ENCODE measurements at places on chromosomes 4 and X.

DNA sequence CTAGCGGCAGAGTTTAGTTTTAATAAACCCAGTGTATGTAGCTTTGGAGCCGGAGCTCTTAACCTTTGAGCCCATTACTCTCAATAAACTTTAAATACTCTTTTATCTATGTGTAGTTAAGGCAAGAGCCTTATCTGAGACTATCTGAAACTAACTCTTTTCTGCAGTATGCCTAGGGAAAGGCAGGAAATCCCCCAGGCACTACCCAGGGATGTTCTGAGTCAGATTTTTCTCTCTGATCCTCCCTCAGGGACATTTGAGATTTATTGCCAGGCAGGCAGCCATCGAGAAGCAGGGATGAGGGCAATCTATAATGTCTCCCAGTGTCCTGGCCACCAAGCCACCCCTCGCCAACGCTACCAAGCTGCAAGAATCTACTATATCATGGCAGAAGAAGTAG lies 39.1 kb downstream of the HEPH start:
- DNase-seq: no peak

GRCh38 chr4:93879919-93880318 lies 51.4 kb downstream of the ATOH1 start:
- DNase-seq: no peak

DNA sequence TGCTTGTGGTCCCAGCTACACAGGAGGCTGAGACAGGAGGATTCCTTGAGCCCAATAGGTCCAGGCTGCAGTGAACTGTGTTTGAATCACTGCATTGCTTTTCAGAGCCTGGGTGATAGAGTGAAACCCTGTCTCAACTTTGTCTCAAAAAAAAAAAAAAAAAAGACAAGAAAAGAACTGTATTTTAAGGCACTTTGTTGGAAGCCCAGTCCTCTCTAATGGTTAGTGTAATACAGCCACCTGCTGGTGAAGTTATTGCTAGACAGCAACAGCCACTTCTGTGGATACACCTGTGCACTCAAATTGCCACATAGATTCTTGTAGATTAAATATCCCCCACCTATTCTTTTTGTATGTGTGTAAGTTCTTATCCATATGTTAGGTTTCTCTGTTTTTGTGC lies 10.1 kb upstream of the FGG start:
- no peak for DNase-seq

DNA sequence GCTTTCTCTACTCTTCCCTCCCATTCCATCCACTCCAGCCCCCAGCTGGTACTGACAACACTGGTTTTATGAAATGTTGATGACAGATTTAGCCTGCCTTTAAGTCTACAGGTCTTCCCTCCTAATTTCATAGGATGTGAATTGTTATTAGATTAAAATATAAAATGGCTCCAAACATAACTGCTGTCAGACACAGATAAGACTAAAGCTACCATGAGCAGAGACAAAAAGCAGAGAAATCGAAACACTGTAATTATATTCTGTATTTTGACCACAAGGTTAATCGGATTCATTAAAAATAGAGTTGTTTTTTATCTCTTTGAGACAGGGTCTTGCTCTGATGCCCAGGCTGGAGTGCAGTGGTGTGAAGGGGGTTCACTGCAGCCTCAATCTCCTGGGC lies 28.3 kb downstream of the SEC24D start:
- DNase-seq: no peak

- DNase-seq: no peak
These were observed 1.8 kb downstream of the PCSK1N start for GRCh38 chrX:48833542-48834138.

- no peak for DNase-seq
These were observed 189.9 kb downstream of the PTTG2 start for GRCh38 chr4:38149997-38150671.

GRCh38 chr4:127047930-127048329 lies 584.8 kb upstream of the INTU start:
- no peak for DNase-seq

DNA sequence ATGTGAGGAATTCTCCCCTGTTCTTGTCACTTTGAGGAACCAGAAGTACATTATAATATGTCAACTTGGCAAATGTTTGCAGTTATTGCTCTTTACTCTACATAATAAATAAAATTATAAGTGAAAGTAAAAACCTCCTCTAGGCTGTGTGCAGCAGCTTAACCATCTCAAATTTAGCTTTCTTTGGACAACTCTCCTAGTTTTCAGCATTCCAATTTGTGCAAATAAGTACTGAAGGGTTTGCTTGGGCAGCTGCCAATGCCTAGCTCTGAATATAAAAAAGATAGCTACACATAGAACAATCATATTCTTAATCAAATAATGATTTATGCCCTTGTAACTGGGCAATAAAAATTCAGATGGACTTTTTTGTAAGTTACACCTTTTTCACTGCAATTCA lies 82.5 kb downstream of the GASK1B start:
- DNase-seq: no peak

- DNase-seq: no peak
These were observed 147.1 kb downstream of the FAT4 start for GRCh38 chr4:125461676-125462363.

- DNase-seq: no peak
These were observed 8.0 kb downstream of the REELD1 start for GRCh38 chr4:146222313-146222712.

DNA sequence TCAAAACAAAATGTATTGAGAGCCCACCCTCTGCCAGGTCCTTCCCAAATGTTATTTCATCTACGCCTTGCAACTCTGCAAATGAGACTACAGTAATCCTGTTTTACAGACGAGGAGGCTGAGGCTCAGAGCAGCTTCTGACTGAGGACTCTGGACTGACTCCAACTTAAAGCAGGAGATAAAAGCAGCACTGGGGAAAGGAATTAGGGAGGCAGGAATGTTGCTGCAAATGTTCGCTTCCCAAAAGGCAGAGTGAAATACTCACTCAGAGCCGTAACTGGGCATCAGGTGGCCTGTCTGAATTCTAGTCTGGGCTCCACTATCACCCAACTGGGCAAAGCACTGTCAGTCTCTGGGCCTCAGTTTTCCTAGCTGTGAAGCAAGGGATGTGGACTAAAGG lies 94.7 kb upstream of the SRD5A3 start:
- no peak for DNase-seq

DNA sequence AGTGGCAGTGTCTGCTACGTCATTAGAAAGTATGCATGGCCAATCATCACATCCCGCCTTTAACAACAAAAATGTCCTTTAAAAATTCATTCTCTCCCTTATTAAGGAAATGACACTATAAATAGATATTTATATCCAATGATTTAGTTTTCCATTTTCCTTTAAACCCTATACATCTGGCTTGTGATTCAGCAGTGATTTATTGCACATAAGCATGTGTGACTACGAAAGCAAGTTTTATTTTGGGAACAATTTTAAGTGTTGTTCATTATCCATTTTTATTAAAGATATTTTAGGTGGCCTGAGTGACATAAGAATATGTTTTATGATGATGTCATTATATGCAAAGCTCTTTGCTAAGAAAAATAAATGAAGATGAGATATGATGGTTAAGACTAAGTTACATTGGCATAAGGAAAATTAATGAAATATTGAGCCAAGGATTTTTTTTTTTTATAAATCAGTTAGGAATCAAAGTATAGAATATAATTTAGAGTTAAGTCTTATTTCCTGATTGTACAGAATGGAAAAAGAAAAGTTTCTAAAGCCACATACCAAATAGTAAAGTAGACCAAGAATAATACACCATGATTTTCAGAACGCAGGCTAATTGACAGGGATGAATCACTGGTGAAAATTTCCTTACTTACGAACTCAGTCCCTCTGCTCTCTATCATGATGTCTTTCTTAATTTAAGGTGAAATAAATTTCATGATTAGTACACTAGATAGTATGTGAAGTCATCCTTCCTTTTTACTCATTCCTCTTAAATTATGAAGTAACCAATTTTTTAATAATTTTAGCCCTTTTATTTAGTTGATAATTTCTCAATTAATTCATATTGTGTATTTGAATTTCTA lies 822.4 kb downstream of the FAT4 start:
- no peak for DNase-seq

DNA sequence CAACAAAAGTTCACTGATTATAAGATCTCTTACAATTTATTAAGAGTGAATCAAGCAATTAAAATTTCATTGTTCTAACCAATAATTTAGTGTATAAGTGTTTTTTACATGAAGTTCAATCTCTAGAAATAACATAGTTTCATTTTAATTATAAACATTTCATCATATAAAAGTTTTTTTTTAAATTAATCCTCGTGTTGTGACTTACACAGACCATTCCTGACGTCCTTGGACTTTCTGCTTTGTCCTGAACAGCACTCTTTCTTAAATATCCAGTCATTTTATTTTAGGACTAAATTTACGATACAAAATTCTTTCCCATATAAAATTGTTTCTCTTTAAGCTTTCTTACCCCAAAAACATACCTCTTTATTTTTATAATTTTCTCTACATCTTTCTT lies 841.7 kb upstream of the POU3F4 start:
- no peak for DNase-seq

- DNase-seq: no peak
These were observed 315.8 kb downstream of the STIM2 start for GRCh38 chr4:27176400-27176799.

- DNase-seq: no peak
These were observed 51.4 kb downstream of the CD99L2 start for GRCh38 chrX:150847088-150847487.

- no peak for DNase-seq
These were observed 11.2 kb downstream of the SLC25A6 start for GRCh38 chrX:1380672-1381233.

DNA sequence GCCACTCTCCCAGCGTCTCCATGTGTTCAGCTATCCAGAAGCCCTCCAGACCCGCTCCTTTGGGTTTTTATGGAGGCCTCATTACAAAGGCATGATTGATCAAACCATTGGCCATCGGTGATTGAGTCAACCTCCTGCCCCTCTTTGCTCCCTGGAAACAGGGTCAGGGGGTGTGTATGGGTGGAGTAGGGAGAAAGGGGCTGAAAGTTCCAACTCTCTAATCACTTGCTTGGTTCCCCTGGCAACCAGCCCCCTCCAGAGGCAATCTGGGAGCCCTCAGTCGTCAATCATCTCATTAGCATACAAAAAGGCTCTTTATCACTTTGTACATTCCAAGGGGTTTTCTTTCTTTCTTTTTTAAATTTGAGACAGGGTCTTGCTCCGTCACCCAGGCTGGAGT lies 2.3 kb downstream of the TRIM2 start:
- DNase-seq: no peak

DNA sequence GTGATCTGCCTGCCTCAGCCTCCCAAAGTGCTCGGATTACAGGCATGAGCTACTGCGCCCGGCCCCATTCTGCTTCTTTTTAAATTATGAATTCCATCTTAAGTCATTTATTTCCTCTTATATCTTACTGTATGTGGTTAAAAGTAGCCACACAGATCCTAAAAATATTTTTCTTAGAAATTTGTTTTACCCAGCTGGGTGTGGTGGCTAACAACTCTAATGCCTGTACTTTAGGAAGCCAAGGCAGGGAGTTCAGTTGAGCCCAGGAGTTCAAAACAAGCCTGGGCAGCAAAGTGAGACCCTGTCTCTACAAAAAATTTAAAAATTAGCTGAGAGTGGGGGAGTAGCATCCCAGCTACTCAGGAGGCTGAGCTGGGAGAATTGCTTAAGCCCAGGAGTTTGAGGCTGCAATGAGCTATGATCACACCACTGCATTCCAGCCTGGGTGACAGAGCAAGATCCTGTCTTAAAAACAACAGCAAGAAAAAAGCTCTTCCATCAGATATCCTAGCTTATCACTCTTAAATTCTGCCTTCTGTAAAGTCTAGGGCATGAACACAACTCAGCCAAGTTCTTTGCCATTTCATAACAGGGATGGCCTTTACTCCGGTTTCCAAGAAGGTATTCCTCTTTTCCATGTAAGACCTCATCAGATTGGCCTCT lies 15.1 kb upstream of the AFF1 start:
- DNase-seq: no peak

- no peak for DNase-seq
These were observed 61.3 kb downstream of the ENPP6 start for GRCh38 chr4:184156163-184156920.

GRCh38 chr4:184599492-184600135 lies 49.6 kb downstream of the CASP3 start:
- no peak for DNase-seq

GRCh38 chr4:123452616-123453015 lies 56.0 kb downstream of the SPRY1 start:
- no peak for DNase-seq

DNA sequence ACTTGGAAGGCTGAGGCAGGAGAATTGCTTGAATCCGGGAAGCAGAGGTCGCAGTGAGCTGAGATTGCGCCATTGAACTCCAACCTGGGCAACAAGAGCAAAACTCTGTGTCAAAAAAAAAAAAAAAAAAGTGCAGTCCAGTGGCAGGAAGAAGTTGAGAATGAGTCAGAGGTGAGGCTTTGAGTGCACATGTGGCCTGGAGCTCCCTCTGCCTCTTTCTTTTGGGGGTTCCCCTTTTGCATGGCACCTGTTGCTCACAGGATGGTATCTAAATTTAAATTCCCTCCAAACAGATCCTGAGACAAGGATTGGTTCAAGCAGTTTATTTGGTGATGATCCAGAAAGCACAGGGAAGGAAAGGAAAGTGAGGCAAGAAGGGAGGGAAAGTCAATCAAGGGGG lies 151.4 kb upstream of the STX18 start:
- no peak for DNase-seq

DNA sequence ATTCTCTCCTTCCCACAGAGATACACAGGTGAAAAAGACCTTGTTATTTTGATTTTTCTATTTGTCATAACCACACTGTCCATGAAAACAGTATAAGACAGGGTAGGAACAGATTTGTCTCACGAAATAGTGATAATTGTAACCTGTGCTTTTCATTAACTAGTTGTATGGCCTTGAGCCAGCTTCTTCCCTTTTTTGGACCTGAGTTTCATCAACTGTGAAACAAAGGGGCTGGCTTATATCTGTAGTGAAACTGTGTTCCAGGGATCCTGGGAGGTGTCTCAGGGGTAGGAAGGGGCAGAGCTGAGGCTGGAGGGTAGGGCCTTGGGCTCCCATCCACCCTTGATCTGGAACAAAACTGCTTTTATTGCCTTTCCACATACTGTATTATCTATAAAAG lies 50.9 kb downstream of the MED28 start:
- no peak for DNase-seq
